ENCODE measurements at places on chromosomes 7 and 10.

DNA sequence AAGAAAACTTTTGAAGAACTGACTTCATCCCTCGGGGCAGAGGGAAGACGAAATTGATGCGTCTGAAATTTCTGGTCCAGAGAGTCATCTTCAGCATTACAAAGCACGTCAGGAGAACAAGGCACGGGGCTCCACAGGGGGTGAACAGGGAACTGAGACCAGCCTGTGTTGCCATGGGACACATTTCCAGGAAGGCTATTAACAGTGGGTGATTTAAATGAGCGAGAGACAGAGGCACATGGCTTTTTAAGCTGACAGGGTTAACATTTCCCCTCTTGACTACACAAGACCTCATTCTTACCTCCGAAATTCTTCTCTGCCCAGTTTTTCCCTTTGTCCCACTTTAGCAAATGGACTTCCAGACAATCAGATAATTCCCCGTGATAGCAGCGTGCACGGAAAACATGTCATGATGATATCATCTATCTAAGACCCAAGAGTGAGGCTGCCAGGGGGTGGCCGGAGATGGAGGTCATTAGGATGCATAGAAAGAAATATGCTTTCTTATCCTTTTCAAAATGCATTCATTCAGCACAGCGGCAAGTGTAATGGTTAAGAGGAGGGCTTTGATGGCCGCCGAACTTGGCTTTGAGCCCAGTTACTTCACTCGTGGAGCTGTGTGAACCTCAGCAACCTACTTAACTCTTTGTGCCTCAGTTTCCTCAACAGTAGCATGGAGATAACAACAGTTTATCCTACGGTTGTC, 248.0 kb downstream of the PRPF18 start:
- DNase-seq, result no peak

- no peak for DNase-seq
These were observed 69.9 kb upstream of the GTF2I start for GRCh38 chr7:74587435-74588126.

DNA sequence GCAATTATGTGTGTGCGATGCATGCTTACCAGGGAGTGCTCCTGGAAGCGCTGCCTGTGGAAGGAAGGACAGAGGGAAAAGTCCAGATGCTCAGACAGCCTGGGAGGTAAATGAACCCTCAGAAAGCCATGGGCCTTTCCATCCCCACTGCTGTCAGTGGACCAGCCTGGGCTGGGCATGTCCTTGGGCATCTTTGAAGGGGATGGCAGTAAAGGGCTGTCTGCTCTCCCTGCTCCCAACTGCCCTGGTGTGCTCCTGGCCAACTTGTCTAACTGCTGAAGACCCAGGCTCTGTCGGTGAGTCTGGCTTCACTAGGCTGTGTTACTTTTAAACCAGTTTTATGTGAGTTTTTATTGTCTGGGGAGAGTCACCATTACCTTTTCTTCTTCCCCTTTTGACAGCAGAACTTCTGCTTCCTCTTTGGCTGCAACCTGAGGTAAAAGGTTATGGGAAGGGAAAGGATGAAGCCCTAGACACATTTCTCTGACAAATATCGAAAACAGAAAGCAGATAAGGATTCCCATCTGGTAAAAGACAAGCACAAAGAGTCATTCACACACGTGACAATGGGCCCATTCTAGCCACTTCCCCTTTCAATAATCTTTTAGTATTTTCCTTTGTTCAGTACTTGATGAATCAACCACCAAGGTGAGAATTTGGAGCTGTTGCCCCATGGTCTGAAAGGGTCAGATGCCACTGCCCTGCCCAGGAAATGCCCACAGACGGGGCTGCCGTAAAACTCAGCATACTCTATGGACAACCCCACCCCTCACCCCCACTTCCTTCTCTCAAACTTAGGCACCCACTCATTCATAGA, 27.6 kb upstream of the PIK3AP1 start:
- DNase-seq, result no peak

GRCh38 chr7:3280946-3281656, 20.0 kb upstream of the SDK1 start:
- no peak for DNase-seq

DNA sequence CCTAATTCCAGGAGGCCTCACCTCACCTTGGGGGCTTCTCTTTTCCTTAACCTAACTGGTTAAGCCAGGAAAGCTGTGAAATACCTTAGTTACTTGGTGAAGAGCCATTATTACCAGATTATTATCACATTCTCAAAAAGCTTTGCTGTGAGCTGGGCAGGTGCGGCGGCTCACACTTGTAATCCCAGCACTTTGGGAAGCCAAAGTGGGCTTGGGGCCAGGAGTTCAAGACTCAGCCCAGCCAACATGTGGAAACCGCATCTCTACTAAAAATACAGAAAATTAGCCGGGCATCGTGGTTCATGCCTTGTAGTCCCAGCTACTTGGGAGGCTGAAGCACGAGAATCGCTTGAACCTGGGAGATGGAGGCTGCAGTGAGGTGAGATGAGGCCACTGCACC, 102.4 kb upstream of the KLF6 start:
- no peak for DNase-seq

- no peak for DNase-seq
These were observed 26.9 kb upstream of the NRBF2 start for GRCh38 chr10:63106111-63106755.

GRCh38 chr7:83769407-83769806, 120.5 kb upstream of the SEMA3E start:
- DNase-seq, result no peak

GRCh38 chr7:55957190-55957589, 5.5 kb downstream of the MRPS17 start:
- DNase-seq, result no peak

GRCh38 chr10:100802196-100802595, 56.8 kb downstream of the PAX2 start:
- DNase-seq, result no peak

DNA sequence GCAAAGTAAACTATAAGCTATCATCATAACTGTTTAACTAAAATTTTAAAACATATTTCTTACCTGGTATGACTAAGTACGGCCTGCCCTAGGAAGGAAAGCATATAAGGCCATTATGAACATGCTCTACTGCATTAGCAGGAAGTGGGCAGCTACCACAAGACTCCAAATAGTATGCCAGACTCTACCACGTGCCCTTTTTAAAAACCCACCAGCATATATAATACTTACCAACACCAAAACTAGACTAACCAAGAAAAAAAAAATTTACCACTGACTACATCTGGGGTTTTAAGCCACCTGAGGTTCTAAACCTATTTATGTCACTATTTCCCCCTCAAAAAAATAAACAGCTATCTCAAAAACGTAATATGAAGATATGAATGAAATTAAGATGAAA, 30.1 kb downstream of the NUDCD3 start:
- no peak for DNase-seq

DNA sequence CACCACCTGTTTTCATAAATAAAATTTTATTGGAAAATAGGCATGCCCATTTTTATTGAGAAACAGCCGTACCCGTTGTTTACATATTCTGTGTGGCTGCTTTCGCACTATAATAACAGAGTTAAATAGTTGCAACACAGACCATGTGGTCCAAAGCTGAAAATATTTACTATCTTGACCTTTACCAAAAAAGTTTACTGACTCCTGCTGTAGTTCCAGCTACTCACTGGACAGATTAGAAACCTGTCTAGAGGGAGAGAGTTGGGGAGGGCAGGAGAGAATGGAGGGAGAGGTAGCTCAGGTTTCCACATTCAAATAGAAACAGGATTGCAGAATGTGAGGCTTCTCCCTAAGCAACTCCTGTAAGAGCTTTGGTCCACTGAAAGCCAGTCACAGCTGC, 55.1 kb upstream of the GLCCI1 start:
- DNase-seq, result no peak

GRCh38 chr10:50927522-50928189, 42.2 kb upstream of the A1CF start:
- no peak for DNase-seq

- peak; percentile 75 for DNase-seq
These were observed 113.4 kb upstream of the CDK6 start for GRCh38 chr7:92949748-92950147.

- DNase-seq, result no peak
These were observed 260.4 kb downstream of the SEMA3A start for GRCh38 chr7:83934118-83934734.

DNA sequence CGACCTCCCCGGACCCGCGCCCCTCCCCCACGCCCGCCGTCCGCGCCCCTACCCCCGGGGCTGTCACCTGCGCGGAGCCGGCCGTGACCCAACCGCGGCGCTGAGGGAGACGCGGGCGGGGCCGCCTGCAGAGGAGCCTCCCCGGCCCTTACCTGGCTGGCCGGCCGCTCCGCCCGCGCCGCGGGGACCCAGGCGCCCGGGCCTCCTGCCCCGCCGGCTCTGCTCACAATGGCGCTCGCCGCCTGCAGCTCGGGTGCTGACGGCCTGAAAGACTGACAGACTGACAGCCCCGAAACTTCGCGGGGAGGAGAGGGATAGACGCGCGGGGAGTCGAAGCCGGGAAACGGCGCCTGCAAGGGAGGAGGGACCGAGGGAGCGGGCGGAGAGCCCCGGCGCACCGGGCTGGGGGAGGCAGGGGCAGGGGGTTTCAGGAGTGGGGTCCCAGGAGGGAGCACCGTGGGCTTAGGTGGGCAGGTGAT, 393 bp downstream of the ZNF467 start:
- DNase-seq, result peak; percentile 26

GRCh38 chr10:60762554-60762953, 15.7 kb upstream of the CDK1 start:
- DNase-seq, result no peak

DNA sequence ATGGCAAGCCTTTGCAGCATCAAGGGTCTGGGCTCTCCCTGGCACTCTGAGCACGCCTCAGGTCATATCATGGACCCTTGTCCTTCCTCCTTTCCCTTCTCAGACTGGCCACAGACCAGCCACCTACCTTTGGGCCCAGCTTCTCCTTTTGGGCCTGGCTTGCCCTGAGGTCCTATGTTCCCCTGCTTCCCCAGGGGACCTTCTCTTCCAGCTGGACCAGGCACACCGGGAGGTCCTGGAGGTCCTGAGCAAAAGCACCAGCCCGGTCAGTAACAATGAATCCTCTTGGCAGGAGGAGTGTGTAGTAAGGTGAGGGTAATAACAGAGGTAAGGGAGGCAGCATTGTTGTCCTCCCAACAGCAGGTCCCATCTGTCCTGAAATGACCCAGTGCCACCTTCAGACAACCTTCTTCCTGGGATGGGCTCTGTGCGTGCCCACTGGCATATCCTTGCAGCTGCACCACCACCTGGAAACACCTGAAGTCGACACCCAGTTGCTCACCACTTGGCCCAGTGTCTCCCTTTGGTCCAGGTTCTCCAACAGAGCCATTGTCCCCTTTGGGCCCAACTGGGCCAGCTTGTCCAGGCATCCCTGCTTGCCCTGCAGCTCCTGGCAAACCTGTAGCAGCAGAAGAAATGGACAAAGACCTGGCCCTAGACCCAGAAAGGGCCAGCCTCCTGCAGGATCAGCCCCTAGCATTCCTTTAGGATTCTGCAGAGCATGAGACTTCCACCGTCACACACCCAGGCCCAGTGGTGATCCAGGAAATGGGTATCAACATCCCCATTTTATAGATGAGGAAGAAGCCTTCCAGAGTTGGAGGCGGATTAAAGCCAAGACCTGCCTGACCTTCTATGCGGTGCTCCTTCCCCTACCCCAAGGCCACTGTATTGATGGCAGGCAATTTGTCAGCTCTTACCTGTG, 6.4 kb downstream of the SFTPD start:
- no peak for DNase-seq

- DNase-seq, result no peak
These were observed 615.0 kb downstream of the ANKRD7 start for GRCh38 chr7:118839515-118839914.

DNA sequence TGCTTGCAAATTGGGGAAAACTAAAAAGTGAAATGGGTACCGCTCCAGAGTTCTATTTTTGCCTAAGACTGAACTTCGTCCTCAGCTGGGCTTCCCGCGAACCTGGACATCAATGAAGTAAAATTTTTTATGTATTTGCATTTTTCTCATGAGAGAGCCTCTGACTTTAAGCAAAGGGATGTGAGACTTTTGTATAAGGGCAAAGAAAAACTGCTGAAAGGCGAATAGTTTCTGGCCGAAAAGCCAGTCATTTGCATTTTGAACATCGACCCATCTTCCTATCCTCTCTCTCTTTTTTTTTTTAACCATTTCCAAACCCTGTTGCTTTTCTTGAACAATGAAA, 573 bp downstream of the PMPCB start:
- no peak for DNase-seq

- DNase-seq, result no peak
These were observed 52.4 kb upstream of the GNAI1 start for GRCh38 chr7:80082213-80082612.

- peak; percentile 31 for DNase-seq
These were observed 169.3 kb downstream of the SH3PXD2A start for GRCh38 chr10:103685880-103686669.

- DNase-seq, result no peak
These were observed 56.1 kb upstream of the ELN start for GRCh38 chr7:73971704-73972341.

GRCh38 chr10:6224781-6225180, 22.0 kb downstream of the PFKFB3 start:
- no peak for DNase-seq

DNA sequence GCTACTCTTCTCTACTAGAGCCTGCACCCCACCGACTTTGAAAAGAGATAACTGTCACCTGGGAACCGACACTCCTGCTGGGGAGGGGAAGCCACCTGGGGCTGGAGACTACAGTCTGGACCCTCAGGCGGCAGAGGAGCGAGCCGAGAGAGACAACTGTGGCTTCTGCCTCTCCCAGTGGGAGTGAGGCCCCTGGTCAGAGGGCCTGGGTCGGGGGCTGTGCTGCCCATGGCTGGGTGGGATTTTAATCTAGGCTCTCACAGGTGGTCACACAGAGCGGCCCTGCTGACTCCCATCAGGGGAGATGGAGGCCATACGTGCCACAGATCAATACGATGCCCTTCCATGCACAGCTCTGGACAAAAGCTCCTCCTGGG, 372.1 kb downstream of the DNAJB6 start:
- DNase-seq, result no peak

DNA sequence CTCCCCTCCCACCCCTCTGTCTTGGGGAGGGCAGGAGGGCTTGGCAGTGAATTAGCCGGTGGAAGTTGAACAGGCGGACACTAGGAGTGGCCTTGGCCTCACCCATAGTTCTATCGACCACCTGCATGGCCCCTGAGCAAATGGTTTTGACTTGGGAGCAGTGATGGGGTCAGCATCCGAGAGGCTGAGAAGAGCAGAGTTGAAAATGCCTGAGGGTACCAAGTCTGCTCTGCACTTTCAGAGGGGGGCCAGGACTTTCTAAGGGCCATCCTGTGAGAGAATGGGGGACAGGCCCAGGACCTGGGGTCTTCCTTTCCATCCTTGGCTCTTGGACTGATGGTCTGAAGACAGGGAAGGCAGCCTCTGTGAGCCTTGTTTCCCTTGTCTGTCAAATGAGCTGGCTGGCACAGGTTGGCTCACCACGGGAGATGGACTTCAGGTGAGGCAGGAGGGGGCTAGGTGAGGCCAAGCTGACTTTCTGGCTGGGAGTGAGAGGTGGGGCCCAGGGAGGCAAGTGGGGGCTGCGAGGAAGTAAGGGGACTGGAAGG, 29.4 kb downstream of the CDH23 start:
- no peak for DNase-seq

All from NCI-H1105 treated with DMSO at 0.1 percent for 48 hours (cell line).